ENCODE measurements at places on chromosomes 3 and 15.

DNA sequence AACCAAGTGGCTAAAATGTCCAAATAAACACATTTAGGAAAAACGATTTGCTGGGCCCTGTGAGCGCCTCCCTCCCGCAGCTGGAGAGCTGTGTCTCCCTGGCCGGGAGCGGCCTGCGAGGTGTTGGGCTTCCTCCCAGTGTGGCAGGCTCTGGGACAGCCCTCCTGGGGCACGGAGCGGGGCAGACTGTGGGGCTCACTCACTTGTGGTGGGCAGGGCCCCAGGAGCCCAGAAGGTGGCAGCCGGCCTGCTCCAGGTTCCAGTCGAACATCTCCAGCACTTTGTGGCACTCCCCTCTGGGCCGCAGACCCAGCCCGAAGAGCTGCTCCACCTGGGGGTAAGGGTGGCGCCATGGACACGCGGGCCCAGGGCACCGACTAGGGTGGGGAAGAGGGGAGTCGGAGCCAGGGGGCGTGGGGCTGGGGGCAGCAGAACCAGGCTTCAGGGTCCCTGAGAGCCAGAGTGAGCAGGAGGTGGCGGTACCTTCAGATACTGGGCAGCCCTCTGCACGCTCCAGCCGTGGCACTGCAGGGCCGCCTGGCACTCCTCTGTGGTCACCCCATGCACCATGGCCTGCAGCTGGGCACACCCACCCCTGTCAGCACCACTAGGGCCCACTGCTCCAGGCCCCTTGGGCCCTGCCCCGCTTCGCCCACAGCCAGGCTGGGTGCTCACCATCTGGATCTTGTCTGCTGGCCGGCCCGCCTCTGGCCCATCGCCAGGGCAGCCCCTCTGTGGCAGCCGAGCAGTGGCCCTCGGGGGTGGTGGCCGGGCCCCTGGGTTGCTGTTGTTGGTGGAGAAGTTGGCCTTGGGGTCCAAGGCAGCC, 41.5 kb downstream of the TNK2 start:
- DNase-seq, result no peak

DNA sequence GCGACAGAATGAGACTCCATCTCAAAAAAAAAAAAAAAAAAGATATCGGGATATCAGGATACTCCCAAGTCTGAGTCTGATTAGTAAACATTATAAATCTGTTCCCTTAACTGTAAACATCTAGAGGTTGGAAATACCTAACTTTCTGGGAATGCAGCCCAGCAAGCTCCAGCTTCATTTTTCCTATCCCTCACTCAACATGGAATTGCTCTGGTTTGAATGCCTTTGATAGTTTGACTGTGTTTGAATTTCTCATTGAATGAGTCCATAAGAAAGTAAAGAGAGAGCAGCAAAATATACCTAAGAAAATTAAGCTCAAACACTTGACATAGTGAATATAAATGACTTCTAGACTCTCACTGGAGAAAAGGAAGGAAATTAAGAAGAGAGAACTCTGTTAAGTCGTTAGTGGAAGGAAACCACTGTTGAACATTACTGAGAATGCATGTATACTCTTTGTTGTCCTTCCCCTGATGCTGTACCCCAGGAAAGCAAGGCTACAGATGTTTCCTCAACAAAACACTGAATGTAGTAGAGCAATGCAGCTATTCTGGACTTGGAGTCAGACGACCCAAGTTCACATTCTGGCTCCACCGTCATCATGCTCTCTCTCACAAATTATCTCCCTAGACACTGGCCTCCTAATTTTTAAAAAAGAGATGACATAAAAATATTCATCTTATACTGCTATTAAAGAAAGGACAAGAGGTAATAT, 62.4 kb downstream of the CD200 start:
- DNase-seq, result no peak

DNA sequence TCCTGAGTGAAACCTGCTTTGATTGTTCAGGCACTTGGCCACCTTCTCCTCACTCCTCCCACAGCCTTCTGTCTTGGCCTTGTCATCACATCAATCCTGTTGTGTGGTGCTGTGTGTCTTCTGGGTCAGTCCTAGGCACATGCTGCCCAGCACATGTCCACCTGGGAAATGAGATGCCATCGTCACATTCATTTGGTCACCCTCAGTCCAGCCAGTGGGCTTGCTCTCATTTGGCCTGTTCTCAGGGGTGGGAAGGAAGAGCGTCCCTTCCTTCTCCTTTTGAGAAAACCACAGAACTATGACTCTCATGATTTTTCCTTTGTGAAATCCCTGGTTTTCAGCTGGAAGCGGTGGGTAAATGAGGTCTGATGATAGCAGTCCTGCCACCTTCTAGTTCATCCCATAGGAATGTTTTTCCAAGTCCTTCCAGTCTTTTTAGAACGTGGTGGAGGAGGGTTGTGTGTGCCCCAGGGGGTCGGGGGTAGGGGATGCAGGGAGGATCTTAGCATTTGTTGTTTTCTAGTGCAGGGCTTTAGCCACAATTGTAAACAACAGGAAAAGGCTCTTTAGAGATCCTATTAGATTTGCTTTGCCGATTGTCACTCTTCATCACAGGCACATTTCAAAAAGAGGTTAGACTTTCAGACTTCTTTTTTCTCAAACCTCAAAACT, 8.4 kb upstream of the PLA1A start:
- no peak for DNase-seq

DNA sequence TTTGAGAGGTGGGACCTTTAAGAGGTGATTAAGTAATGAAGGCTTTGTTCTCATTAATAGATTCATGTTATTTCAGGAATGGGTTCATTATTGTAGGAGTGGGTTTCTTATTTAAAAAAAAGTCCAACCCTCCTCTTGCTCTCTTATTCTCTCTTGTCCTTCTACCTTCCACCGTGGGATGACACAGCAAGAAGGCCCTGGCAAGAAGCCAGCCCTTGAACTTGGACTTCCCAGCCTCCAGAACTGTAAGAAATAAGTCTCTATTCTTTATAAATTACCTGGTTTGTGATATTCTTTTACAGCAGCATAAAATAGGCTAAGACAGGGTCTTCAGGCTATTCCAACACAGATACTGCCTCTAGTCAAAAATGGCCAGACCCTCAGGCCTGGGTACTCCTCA, 62.2 kb downstream of the MYLK start:
- DNase-seq, result no peak

DNA sequence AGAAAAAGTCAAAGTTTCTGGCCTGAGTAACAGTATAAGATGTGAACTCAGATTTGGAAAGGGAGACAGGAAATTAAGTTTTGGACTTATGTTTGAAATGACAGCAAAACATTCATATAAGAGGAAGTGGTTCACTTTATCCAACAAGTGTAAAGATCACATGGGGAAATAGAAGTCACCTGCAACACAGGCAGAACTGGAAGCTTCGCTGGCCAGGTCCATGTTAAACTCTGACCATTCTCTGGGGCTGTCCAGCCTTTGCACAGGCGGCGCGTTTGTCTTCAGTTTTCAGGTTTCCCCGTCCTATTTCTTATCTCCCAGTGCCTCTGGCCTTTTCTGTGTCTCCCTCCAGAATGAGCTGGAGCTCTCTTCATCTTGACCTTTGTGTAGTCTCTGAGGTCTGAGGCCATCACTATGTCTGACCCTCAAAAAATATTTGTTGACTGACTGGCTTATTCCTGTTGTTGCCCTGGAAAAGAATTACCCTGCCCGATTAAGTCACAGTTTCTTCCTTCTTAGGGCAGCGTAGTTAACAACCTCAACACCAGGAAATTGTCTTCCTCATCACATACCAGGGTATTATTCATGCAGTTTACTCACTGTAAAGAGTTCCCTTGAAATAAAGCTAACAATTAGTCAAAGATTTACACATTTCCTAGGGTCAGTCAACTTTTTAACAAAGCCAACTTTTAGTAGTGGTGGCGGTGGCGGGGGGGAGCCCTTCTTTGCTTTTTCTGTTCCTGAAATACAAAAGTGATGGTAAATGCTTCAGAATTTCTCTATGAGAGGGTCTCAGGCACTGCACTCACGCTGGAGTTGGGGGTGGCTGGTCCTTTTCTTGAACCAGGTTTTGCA, 959 bp upstream of the RASA2 start:
- no peak for DNase-seq

GRCh38 chr15:50685976-50686468, 575 bp downstream of the TRPM7 start:
- peak; percentile 29 for DNase-seq

- no peak for DNase-seq
Measured at GRCh38 chr3:101995371-101996046, 146.2 kb downstream of the NFKBIZ start.

- DNase-seq, result no peak
Measured at GRCh38 chr3:4471907-4472306, 4.8 kb upstream of the SUMF1 start.

- DNase-seq, result no peak
Measured at GRCh38 chr3:192409201-192409837, 318.0 kb downstream of the FGF12 start.

- no peak for DNase-seq
Measured at GRCh38 chr3:71348001-71348632, 235.4 kb downstream of the FOXP1 start.

DNA sequence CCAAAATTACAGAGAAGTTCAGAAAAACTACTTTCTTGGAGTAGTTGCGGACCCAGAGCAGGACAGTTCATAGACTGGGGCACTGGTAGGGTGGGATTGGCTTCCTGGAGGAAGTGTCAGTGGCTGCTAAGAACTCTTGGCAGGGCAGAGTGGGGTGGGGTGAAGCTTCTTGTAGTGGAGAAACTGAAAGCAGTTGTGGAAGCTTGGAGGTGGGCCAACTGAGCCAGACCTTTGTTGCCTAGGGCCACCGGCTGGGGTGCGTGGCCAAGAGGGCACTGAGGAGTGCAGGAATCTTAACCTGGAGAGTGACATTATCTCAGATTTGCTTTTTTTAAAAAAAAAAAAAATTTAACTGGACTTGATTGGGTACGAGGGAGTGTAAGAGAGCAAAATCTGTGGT, 3.1 kb downstream of the KAT2B start:
- peak; percentile 72 for DNase-seq

GRCh38 chr3:82085851-82086475, 324.5 kb upstream of the GBE1 start:
- no peak for DNase-seq

DNA sequence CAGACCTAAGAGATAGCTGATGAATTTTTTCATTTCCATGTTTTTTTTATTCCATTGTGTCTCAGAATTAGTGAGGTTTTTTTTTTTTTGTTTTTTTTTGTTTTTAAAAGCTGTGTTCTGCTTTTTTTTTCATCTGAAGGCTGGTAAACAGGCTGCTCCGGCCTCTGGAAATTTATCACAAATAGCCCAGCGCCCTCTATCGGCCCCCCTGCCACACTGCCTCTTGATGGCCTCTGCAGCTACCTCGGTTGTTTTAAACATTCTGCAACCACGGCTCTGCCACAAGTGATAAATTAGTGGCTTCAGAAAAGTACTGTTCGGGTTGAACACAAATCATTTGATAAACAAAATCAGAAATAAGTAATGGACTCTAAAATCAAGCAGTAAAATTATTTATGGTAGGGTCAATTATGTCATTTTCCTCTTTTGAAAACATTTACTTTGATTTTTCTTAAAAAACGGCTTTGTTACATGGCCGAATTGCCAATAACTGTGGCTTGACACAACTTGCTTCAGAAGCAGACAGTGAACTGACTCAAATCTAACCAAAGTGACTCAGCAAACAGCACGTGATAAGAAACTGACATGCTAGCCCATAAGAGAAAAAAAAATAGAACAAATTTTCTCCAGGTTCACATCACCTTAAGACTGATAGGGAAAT, 87.8 kb downstream of the RSL24D1 start:
- DNase-seq, result peak; percentile 33

DNA sequence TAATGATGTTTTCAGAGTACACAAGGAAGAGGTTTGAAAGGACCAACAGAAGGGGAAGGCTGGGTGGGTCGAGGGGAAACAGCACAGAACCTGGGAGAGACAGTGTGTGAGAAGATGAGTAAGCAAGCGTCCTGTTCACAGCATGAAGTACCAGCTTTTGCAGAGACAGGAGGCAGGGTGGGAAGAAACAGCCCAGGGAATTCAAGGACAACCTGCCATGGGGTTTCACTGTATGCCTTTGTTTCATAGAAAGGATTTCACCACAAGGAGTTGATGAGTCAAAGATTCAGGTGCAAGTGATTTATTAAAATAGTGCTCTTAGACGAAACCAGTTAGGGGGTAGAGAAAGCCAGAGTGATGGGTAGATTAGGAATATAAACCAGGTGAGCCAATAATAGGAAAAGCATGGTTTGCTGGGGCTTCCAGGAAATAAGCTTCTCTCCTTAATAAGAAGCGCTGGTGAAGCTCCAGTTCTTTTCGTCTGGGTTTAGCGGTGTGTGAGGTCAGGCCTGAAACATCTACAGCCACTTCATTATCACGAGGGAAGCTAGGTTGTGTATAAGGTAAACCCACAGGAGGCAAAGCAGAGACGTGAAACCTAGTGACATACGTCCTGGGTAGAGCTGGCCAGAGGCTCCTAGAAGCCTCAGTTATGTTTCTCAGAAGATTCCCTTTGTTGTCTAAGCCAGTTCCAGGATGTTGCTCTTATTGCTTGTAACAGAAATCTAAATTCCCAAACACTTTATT, 3.9 kb downstream of the HHLA2 start:
- no peak for DNase-seq

- no peak for DNase-seq
Measured at GRCh38 chr3:127661600-127661999, 11.2 kb upstream of the ABTB1 start.

- DNase-seq, result no peak
Measured at GRCh38 chr3:26668696-26669095, 46.1 kb downstream of the LRRC3B start.

DNA sequence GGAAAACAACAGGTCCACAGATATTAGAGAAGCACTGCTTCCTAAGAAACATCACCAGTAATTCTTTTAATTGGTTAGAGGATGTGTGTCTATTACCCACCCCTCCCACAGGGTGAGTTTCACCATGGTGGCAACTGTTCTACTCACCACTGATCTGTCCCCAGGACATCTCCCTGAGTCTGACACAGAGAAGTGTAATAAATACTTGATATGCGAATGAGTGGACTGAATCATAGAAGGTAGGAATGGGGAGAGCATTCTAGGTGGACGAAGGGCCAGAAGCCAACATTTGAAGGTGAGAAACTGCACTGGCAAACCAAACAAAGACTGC, 452.7 kb upstream of the PROK2 start:
- DNase-seq, result no peak

DNA sequence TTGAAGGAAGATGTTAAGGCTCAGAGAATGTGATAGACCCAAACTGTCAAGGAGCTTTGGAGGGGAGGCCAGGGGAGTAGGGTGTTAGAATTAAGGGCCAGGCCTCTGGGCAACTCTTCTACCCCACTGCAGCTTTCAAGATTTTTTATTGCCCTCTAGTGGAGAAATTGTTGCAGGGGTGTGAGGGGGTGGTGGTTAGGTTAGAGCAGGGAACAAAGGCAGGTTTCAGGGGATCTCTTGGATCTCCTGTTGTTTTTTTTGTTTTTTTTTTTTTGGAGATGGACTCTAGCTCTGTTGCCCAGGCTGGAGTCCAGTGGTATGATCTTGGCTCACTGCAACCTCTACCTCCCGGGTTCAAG, 1.4 kb upstream of the SEC13 start:
- DNase-seq, result no peak
